ENCODE measurements at places on chromosomes 6 and 20.

- no peak for DNase-seq
These were observed 9.2 kb downstream of the TUBB2A start for GRCh38 chr6:3147914-3148757.

- no peak for DNase-seq
These were observed 7.9 kb upstream of the NELFCD start for GRCh38 chr20:58973179-58973578.

DNA sequence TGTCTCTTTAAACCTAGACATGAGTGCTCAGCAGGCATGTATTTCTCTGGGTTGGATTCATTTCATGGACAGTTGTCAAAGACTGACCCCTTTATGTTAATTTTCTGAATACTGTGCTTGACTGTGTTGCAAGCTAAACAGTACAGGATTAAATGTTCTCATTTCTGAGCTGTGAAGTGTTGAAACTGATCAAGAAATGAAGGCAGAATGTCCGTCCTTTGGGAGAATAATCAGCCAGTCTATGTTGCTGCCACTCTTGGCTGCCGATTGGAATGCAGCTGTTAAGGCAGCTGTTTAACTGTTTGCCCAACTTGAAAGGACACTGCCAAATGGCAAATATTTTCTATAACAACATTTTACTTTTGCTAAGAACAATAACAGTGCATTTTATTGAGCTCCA, 87.3 kb downstream of the CEP57L1 start:
- DNase-seq: peak; percentile 27

GRCh38 chr20:37845241-37845681, 57.7 kb upstream of the VSTM2L start:
- DNase-seq: no peak

GRCh38 chr6:56521454-56521853, 121.2 kb downstream of the DST start:
- no peak for DNase-seq

GRCh38 chr6:26129656-26130055, 42.4 kb downstream of the HFE start:
- DNase-seq: no peak

GRCh38 chr6:144250276-144250675, 34.9 kb upstream of the UTRN start:
- no peak for DNase-seq

GRCh38 chr6:154508573-154509375, 1.7 kb downstream of the CNKSR3 start:
- DNase-seq: no peak

GRCh38 chr20:47421076-47421475, 64.6 kb upstream of the ZMYND8 start:
- no peak for DNase-seq

- no peak for DNase-seq
These were observed 84.5 kb downstream of the SLC16A10 start for GRCh38 chr6:111171577-111172400.

DNA sequence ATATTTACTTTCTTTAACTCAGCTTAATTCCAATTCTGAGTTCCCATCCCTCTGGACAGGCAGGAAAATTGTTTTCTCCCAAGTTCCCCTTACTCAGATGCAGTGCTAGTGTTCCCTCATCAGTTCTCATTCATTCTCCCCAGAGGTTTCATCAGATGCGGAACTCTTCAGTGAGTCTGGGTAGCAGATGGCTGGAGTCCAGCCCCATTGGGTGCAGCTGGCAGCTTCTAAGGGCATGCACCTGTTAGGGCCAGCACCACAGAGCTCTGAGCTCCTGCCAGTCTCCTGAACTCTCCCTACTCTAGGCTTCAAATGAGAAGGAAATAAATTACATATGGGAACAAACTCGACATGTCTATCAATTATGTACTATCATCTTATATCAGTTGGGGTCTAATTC, 76.6 kb downstream of the SOD2 start:
- no peak for DNase-seq

All from cardiac fibroblast (primary cell).